ENCODE measurements at places on chromosomes 1 and 21.

DNA sequence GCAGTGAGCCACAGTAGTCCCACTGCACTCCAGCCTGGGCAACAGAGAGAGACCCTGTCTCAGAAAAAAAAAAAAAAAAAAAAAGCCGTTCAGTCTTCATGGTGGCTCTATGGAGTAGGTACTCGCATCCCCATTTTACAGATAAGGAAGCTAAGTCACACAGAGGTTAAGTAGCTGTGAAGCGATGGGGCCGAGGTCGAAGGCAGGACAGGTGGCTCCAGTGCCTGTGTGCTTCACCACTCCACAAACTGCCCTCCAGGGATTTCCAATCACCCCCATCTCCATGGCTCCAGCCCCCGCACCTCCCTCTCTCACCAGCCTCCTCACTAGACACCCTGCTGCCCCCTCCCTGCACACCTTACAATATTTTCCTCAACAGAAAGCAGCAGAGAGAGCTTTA lies 61.9 kb downstream of the SYF2 start:
- DNase-seq: no peak

GRCh38 chr1:33167650-33168447 lies 14.0 kb downstream of the TRIM62 start:
- DNase-seq: no peak

DNA sequence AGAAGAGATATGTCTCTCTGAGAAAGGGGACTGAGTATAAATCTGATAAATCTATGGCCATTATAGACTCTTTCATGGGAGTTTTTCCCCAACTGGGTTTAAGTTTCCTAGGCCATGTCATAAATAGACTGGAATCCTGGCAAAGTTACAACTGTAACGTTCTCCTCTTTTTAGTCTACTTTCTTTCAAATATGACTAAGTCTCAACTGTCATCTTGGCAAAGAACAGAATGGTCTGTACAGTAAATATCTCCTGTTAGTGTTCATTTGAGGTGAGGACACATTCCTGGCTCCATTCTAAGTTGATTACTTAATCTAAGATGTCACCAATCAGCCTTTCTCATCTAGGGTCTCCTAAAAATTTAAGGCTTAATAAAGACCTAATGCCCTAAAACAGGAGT lies 300.5 kb downstream of the BRINP2 start:
- DNase-seq: no peak

- no peak for DNase-seq
Observed at GRCh38 chr1:116259663-116260062, 113.4 kb upstream of the ATP1A1 start.

- no peak for DNase-seq
Observed at GRCh38 chr1:201896951-201897391, 8.3 kb downstream of the SHISA4 start.

GRCh38 chr1:114025609-114026401 lies 46.5 kb downstream of the OLFML3 start:
- DNase-seq: no peak

- DNase-seq: no peak
Observed at GRCh38 chr1:228362141-228362883, 44.3 kb downstream of the TRIM11 start.

DNA sequence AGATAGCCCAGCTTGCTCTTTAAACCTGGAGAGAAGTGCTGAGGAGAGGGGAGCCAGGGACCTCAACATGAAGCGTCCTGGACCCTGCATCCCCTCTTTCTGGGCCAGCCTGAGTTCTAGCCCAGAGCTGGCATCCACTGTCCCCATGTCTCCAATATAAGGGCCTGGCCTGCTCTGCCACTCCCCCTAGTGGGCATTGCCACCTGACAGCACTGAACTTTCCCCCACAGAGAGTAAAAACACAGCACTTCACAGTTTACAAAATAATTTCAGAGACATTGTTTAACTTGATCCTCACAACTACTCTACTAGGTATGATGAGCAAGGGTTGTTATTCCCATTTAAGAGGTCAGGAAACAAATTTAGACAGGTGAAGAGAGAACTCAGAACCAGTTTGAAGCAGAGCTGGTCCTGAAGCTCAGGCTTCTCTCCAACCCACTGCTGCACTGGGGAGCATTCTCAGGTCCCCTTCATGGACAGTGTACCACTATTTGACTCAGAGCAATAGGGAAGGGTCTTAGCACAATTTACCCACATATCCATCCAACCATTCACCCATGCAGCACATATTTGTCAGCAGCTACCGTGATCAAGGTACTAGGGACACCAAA lies 151.2 kb downstream of the DMRTA2 start:
- DNase-seq: no peak

GRCh38 chr21:33230545-33231324 lies 997 bp downstream of the IFNAR2 start:
- DNase-seq: no peak

DNA sequence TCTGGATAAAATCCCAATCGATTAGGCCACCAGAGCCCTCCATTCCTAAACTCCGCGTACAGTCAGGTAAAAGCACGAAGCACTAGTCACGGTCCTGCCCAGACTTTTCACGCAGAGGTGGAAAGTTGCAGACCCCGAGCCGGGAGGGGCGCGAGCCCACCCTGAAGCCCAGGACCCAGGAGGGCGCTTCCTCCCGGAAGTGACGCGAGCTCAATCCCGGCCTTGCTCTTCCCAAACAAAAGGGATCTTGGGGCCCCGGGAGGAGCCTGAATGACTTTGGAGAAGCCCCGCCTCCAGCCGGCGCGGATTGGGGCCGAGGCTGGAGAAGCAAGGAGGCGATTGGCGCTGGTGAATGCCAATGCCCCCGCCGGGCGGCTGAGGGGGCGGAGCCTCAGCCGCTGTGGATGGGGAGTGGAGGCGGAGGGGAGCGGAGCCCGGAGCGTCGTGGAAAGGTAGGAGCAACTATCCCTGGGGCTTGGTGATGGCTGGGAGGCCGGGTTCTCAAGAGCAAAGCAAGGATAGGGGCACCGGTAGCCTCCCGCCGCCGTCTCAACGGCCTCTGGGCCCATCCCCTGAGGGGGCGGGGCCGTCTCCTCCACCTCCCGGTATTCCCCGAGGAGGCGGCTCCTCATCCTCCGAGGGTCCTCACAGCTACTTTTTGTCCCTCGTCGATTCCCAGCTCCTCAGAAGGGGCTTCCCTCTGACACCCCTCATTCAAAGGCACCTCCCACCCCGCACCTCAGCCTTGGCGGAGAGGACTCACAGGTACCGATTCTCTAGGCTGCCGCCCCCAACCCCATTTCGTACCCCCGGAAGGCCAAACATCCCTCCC lies at the start of gene CTTNBP2NL:
CTTNBP2NL (plus strand) TSS at position 394 of the 832 bp plus-strand sequence. CDS start 19,952 bp downstream, outside the sequence.
- peak; percentile 78 for DNase-seq

- no peak for DNase-seq
Observed at GRCh38 chr1:173332026-173332425, 124.9 kb upstream of the TNFSF4 start.

GRCh38 chr1:13587256-13588030 lies 3.8 kb downstream of the PDPN start:
- DNase-seq: no peak

DNA sequence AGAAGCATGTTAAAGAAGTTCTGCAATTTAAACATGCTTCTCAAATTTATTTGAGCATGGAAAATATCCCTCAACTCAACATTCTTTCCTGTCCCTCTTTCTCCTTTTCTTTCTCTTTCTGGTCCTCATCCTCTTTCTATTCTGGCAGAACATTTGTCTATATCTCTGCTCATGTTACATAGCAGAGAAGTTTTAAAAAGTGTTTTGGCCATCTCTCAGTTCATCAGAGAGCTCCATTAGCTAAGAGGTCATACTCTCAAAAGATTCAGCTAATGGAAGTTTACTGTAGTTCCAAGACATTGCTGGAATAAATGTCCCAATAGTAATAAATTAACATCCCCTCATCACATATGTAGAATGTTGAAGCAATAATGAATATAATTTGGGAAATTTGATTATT lies 53.5 kb downstream of the XCL2 start:
- DNase-seq: no peak

- no peak for DNase-seq
Observed at GRCh38 chr1:203486618-203487370, 7.2 kb upstream of the OPTC start.

GRCh38 chr21:42499444-42500112 lies 3.6 kb upstream of the RSPH1 start:
- DNase-seq: no peak

DNA sequence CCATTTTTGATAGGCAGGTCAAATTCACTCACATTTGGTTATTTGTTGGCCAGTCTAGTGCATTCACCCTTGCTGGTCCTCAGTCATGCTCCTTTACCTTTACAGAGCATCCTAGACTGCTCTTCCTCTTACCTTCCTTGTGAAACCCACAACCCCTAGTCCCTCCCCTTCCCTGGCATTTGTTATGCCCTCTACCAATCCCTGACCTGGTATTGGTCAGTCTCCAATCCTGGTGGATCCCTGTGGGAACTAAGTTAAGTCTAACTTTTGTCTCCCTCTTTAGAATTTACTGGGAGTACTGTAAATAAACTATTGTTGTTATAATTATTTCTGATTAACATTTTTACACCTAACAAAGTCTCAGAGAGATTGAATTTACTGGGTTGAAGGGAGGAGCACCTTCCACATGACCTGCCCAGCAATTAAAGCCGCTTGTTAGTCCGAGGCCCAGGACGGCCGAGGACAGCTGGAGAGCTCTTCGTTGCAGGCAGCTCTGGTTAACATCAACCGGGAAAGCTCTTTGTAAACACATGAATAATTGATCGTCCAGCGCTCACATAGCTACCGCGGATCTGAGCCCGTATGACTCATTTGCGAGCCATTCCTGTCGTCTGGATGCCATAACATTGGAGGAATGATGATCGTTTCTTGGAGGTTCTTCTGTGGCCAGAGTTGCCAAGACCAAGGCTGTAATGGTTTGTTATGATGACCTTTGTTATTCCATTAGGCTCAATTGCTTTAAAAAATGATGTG lies 31.9 kb downstream of the MTARC1 start:
- DNase-seq: no peak

GRCh38 chr1:33459691-33460090 lies 12.8 kb upstream of the ZSCAN20 start:
- no peak for DNase-seq

DNA sequence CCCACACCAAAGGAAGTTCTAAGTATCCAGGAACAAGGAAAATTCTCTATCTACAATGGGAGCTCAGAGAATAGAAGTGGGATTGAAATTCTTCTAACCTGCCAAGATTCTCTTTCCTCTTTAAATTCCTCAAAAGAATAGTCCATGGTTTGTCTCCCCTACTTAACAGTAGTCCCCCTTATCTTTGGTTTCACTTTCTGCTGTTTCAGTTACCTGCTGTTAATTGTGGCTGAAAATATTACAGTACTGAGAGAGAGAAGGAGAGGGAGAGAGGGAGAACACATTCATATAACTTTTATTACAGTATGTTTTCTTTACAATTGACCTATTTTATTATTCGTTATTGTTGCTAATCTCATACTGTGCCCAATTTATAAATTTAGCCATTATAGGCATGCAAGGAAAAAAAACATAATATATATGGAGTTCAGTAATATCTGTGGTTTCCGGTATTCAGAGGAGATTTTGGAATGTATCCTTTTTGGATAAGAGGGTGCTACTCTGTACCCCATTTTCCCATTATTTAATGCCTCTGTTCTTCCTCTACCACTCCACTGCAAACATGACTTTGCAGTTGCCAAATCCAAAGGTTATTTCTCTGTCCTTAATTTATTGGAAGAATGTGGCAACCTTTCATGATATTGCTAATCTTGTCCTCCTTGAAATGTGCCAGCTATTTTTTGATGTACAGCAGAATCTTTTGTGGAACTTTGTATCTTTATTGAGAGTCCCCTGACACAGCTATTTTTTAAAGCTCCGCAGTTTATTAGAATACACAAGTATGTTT lies 68.0 kb downstream of the USP25 start:
- no peak for DNase-seq

DNA sequence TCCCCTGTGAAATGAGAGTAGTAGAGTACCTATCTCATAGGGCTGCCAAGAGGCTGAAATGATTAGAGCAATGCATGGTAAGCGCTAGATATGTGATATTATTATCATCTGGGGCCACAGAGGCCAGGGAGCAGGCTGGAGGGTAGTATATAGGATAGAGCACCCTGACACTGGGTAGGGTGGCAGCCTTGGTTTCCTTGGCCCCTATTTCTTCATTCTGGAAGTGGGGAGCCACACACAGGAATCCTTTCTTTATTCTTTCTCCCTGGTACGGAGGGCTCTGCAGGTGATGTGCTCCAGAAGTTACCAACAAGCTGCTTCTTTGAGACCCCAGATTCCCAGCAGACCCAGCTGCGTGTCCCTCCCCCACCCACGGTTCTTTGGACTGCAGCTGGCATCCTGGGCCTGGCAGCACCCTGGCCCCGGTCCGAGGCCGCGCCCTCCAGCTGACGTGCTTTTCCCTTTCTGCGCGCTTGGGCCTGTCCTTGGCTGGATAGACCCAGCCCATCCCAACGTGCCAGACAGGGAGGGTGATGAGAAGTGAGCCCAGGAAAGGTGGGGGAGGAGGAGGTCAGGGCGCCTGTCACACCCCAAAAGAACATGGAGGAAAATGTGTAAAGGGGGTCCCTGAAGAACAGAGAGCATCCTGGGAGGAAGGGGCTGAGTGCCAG lies 18.2 kb downstream of the INAVA start:
- DNase-seq: no peak

DNA sequence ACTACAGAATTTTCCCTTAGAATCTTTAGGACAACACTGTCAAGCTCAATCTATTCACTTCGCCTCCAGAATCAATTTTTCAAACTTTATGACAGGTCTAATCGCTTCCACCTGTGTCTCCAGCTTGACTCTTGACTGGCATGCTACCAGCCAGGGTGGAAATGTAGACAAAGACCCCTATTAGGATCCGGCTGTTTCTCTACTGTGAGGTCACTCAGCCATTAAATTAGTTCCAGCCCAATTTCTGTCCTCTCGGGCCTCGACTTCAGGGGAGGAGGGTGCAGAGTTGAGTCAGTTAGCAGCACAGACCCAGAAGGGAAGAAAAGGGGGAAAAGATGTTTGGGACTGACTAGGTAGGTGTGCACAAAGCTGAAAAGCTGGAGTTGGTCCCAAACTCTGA lies 78.5 kb downstream of the HLCS start:
- no peak for DNase-seq

DNA sequence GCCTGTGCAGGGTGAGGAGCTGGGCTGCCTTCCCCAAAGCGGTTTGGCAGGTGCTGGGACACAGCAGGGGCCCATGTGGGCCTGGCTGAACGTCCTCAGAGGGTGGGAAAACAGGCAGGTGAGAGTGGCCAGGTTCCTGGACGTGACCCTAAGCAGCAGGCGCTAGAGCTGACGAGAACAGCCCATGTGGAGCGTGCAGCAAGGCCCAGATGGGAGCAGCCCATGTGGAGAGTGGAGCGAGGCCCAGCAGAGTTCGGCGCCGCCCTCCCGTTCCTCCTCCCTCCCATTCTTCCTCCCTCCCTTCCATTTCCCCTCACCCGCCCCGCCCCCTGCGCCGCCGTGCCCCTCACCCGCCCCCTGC lies 314.4 kb upstream of the VAMP3 start:
- DNase-seq: no peak

GRCh38 chr1:94025383-94026340 lies 95.3 kb downstream of the ABCA4 start:
- peak; percentile 19 for DNase-seq

Measured in CD4-positive, alpha-beta T cell treated with Interleukin-15 for 4 hours (primary cell).